ENCODE measurements at places on chromosomes 16 and 17.

- DNase-seq, result no peak
Observed at GRCh38 chr16:35516551-35516950, 2057.1 kb downstream of the TP53TG3F start.

- DNase-seq, result peak; percentile 63
Observed at GRCh38 chr16:86517652-86518258, 7.4 kb downstream of the FOXF1 start.

- DNase-seq, result no peak
Observed at GRCh38 chr17:50679008-50679544, 28.6 kb downstream of the ANKRD40 start.

- DNase-seq, result no peak
Observed at GRCh38 chr17:58537266-58537665, 22.8 kb upstream of the MTMR4 start.
